ENCODE measurements at places on chromosomes 13 and 19. TPM values are rescaled to one million over a fixed set of nuclear protein-coding genes. Genes with fewer than 3 reads are reported as not detected.

DNA sequence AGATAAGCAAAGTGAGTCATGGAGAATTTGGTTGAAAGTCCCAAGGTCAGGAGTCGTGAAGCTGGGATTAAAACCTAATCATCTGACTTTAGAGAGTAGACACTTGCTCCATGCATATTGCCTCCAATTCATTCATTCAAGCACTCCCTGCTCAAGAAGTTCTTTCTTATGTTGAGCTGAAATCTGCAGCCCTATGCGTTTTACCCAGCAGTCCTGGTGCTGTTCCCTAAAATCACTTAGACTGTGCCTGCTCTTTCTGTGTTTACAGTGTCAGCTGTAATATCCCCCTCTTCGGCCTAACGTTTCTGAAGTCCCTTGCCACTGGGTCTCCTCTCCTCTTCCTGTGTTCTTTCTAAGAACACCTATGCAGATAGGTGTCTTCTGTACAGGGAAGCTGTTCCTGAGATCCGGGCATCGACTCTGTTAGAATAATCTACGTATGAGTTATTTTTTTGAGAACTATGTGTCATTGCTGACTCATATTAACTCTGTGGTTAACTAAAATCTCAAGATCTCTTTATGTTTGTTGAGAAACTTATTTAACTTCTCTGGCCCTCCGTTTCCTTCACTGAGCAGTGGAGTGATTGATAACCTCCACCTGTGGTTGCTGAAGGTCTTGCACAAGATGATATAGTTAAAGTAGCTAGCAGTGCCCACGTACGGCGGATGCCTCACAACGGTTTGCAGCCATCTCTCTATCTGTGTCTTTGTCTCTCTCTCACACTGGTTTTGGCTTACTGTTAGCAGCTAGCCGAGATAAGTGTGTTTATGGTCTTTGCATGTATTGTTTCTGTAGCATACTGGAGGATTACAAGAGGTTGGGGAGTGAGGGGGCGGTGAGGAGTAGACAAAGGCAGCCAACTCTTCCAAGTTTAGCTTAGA lies 4.7 kb downstream of the ALOX5AP start:
- DNase-seq: peak; percentile 36

DNA sequence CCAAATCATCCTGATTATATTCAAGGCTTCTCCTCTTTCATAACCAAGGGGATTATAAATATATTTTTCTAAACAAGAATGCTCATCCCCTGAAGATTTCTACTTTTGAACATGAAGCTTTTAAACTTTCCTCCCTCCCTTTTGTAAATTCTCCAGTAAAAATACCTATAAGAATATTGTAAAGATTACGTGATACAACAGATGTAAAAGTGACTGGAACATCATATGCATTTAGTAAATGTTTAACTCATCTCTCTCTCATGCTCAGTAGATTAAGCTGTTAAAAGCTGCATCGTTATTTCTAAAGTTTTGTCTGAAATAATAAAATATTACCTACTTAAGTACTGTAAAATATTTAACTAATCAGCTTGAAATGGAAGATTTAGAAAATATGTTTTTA lies 281.1 kb downstream of the SPRY2 start:
- DNase-seq: no peak

- peak; percentile 74 for DNase-seq
These were observed 10.1 kb downstream of the FOSB start for GRCh38 chr19:45477713-45478453.

- no peak for DNase-seq
These were observed 93.7 kb downstream of the RBM26 start for GRCh38 chr13:79312340-79312855.

The CFAP97D2 gene
- not detected for total RNA-seq

The DLL3 gene
- total RNA-seq: 0.96 TPM

The MAP2K2 gene
- total RNA-seq: 185 TPM

Data from A673 (cell line).